ENCODE measurements at places on chromosomes 7 and 10.
A peak's percentile ranks its signal among the peaks of the same experiment; 100 is the strongest.

- DNase-seq = no peak
Measured at GRCh38 chr10:71713135-71714030, 6.2 kb downstream of the C10orf105 start.

DNA sequence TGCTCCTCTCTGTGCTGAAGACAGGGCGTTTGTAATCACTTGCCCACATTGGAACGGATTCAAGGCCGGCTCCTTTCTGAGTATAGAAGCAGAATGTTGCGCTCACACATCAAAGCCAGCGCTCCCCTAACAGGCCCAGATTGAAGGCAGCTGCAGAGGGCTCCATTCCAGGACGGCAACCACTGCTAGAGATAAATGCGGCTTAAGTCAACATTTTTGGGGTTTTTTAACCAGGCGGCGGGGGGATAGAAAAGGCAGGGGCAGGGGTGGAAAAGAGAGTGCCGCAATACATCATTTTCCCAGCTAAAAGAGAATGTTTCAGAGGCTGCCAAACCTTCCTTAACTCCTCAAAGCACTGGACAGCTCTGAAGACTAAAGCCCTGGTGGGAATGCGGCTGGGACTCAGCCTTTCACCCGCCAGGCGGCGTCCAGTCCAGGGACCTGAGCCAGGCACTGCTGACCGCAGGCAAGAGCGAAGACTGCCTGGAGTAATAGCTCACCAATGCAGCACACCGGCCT is 189.6 kb downstream of the TNS3 start:
- no peak for DNase-seq

DNA sequence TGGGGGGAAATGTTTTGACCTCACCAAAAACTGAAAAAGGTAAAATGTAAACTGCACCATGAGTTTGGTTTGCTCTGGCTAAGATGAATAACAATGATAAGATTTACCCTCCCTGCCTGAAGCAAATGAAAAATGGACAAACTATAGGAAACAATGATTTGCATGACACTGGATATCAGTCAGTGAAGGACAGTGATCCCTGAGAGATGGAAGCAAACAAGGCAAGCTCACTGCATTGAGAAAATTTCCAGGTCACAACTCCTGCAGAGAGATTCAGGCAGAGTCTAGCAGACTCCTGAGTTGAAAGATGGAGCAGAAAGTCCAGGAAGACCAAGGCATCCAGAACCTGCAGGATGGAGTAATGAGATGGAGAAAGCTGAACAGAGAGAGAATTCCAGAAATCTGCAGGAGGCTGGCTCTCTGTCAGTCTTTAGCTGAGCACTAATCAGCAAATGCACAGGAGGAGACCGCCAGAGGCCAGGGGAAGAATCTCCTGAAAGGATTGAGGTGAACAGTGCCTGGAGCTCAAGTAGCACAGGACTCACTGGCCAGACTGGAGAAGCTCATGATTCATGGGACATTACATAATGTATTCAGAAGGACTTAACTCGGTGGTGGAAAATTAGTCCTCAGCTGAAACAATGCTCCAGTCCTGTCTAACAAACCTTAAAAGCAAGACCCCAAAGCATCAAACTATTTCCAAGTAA is 51.2 kb upstream of the PALS2 start:
- no peak for DNase-seq

- DNase-seq = peak; percentile 30
Measured at GRCh38 chr10:80100861-80101695, 22.6 kb downstream of the TMEM254 start.

GRCh38 chr10:118518095-118518494 is 77.4 kb downstream of the PRLHR start:
- no peak for DNase-seq

DNA sequence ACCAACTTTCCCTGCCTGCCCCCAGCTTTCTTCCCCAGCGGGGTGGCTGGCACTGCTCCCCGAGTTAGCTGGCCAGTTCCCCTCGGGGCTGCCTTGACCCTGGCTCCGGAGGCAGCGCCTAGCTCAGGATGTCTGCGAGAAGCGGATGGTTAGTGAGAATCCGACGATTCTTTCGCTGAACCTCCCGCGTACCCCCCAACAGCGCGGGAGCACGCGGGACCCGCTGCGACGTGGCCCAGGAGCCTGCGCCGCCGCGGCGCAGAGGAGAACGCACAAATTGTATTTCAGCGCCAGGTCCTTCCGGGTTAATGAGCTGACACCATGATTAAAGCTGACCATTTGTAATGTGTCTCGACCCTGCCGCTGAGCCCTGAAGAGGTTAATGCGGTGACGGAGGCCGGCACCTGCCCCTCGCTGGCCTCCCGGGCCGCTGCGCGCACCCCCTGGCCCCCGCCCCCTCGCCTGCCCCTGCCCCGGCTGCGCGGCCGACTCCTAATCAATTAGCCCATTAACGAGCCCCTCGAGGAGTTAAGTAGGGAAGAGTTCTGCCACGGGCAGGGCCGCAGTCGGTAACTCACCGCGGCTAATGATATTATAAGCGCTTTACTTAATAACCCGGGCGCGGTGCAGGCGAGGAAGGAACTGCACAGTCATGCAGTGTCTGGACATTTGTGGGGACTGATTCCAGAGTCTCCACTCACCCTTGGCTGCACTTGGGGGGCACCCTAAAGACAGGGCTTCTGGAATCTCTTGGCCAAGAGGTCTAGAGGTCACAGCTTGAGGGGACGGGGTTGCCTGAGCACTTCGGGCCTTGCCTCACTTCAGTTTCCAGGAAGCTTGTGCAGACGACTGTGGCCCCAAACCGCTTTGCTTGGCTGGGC is 1.7 kb upstream of the HMX2 start:
- DNase-seq = peak; percentile 65

DNA sequence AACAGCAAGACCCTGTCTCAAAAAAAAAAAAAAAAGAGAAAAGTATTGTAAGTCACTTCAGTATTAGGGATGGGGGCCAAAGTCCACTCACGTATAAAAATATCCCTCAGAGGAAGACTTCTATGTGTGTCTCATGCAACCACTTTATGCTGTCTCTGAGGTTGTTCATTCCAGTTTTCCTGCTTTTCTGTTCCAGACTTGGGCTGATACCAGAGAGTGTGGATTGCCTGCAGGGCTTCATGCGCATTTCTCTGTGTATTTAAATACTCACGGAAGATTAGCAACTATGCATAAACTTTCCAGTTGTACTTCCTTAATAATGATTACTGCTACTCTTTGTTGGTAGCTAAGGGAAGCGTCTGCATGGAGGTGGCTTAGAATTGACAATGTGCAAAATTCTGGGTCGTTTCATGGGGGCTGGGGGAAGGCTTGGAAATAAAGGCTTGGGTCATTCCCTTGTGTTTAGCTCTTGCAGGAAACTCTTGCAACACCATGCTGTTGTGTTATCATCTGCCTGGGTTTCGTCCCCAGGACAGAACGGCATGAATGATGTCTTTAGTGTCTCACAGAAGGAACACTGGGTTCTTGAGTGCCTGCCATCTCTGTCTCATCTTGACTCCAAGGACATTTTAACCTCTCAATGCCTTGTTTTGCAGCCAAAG is 54.1 kb downstream of the KIAA1217 start:
- no peak for DNase-seq

DNA sequence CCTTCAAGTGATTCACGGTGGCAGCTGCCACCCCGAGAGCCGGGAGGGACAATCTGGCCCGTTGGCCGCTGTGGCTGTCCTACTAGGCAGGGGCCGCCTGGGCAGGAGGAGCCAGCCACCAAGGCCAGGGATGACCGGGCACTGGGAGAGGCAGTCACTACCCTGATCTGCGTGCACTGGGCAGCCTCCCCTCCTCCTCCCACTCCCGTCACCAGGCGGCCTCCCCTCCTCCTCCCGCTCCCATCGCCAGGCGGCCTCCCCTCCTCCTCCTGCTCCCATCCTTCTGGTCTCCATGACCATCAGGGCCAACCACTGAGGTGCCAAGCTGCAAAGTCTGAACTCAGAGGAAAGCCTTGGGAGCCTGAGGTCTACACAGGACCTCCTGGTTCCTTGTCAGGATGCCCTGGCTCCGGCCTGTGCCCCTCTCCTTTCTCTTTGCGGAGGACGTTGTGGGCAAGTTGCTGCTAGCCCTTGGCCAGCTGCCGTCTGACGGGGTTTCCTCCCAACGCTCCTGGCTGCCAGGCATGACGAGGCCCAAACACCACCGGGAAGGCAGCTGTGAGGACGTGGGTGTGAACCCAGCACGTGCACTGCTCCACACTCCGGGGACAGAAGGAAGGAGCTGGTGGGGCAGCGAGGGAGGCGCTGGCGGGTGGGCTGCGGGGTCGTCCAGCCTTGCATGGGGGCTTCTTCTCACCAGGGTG is 131.1 kb downstream of the WDR37 start:
- DNase-seq = peak; percentile 43

GRCh38 chr10:16968416-16969041 is 151.3 kb upstream of the RSU1 start:
- DNase-seq = peak; percentile 46

- peak; percentile 57 for DNase-seq
Measured at GRCh38 chr10:62038609-62039190, 137.2 kb downstream of the ARID5B start.

DNA sequence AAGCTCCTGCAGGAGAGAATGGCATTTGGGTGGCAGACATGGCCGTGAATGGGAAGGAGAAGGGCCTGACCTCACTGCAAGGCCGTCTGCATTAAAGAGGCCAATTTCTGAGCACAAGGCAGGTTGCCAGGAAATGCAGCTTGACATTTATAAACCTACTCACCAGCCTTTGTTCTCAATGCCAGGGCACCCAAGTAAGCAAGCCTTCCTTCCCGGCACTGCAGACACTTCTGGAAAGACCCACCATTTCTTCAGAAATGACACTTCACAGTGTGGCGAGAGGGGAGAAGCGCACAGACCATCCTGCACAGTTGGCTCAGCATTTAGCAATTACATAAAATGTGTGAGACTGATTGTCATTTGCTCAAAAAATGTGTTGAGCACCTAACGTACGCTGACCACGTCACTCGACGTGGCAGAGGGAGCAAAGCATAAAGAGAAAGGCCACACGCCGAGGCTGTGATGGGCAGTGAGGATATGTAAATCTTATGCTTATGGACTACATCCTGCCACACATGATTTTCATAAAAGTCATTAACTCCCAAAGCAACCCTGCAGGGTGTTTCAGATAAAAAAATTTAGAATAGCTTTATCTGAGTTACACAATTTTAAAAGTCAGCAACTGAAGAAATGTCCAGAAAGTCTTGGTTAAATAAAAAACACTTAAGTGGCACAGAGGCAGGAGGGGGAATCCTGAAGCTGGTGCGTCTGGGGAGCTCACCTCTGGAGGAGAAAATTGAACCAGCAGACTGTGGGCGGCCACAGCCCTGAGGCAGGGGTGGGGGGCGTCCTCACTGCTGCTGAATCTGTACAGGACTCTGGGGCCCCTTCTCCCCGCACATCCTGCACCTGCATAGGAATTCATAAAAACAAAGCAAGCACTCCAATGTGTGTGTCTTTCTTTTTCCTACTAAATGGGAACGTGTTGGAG is 543.8 kb downstream of the PTPRN2 start:
- no peak for DNase-seq

- no peak for DNase-seq
Measured at GRCh38 chr7:118945911-118946682, 721.6 kb downstream of the ANKRD7 start.

GRCh38 chr7:50166997-50167965 is 74.2 kb upstream of the ZPBP start:
- DNase-seq = no peak

DNA sequence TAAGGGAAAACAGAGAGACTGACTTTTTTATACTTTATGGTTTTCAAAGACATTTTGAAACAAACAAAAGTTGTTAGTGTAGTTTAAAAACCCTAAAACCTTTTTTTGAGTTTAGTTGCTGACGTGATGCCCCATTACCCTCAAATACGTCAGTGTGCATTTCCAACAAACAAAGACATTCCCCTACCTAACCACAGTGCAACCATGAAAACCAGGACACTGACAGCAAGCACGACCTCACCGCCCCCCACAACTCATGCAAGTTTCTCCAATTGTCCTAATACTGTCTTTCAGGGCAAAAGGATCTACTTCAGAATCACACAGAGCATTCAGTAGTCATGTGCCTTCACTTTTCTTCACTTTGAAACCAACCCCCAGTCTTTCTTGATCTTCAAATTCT is 75.0 kb downstream of the WNT2 start:
- DNase-seq = no peak

DNA sequence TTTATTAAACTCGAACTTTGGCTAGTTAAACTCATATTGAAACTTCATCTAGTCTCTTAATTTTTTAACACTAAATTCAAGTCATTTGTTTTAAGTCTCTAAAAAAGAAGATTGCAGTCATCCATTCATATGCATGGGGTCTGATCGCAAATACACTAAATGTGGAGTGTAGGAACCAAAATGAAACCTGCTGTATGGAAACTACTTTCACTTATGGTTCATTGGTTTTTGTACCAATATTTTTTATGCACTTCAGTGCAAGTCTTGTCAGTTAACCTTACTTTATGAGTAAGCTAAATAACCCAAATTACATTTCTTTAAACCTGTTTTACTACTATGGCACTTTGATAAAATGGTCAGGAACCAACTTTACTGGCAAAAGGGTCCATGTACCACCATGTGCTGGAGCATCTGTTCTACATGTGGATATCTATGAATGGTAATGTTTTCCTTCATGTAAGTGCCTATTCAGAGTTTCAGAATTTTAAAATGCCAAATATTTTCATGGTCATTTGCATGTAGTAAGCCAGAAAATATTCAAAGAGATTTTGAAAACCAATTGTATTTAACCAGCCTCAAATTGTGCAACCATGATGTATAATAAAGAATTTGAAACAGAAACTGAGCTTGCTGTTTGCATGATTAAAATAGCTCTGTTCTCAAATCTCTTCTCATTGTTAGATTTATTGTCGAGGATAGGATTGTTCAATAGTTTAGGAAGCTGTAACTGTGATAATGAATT is 7.6 kb upstream of the SUPV3L1 start:
- DNase-seq = no peak

DNA sequence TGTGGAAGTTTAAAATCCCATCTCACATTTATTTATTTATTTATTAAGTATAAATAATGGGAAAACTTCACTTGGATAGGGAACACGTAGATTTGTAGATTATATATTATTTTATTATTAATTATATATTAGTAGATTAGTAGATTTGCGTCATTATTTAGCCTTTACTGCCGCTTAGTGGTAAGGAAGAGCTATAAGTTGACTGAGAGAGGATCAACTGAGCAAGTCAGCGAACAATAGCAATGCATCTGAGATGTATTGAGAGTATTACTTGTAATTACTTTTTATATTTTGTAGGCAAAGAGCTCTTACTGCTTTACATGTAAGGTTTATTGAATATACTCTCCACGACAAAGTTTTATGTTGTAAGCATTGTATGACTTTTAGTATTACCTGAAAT is 244.5 kb upstream of the ANKRD30A start:
- DNase-seq = peak; percentile 12

DNA sequence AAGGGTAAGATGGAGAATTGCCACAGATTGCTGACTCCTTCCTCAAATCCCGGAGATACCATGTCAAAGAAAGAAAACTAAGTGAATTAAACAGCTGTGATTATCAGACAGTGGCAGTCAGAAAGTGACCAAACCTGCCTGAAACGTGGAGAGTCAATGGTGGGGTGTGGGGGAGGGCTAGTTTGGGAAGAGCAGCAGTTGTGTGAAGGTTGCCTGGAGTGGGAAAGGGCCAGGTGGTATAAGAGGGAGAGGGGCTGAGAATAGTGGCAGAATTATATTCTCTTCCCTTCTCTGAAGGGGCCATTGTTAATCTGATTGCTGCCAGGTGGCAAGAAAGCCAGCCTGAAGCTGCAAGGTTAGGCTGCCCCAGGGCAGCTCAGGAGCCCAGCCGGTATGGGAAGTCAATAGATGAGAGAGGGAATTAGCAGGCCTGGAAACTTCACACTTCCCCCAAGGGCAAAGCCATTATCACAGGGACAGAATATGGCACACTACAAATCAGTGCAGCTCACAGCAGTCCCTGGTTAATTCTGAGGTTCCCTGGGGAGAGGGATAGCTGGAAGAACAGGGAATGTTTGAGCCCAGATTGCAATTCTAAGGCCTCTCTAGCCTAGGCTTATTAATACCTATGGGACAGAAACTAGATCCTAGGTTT is 83.9 kb upstream of the ITGB1 start:
- DNase-seq = peak; percentile 47

All from H7 (cell line).